M059J (cell line): ENCODE measurements at places on chromosomes 1 and 21. TPM values are rescaled to one million over a fixed set of nuclear protein-coding genes. Genes with fewer than 3 reads are reported as not detected.

Gene SAMSN1
- total RNA-seq = 0.32 TPM in 1 of 2 replicates, not detected in the other

Gene CD164L2
- total RNA-seq = 0.15 TPM in 1 of 2 replicates, not detected in the other

GRCh38 chr1:172400722-172401105 lies 19.8 kb upstream of the C1orf105 start:
- no peak for DNase-seq

- DNase-seq = no peak
Measured at GRCh38 chr1:223140611-223141405, 2.2 kb downstream of the TLR5 start.

- peak; percentile 26 for DNase-seq
Measured at GRCh38 chr1:3219005-3219790, 150.2 kb downstream of the PRDM16 start.
